ENCODE measurements at places on chromosomes 13 and 19. TPM values are rescaled to one million over a fixed set of nuclear protein-coding genes. Genes with fewer than 3 reads are reported as not detected.

KIR2DL4 gene
- not detected for total RNA-seq

DNA sequence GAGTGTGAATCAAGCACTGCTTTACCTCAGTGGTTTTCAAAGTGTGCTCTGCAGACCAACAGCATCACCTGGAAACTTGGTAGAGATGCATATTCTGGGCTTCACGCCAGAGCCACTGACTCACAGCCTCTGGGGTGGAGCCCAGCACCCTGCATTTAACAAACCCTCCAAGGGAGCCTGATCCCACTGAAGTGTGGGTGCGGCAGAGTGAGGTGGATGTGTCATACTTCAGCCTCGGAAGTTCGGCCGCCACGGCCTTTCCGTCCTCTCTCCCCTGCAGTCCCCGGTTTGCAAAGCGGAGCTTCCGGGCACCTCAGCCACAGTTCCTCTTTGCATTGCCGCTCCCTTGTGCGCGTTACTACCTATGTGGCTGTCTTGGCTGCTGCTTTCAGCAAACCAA is 33.3 kb upstream of the MICU2 start:
- peak; percentile 86 for DNase-seq
- no peaks in the 10 kb centered on the region for H3K36me3 ChIP-seq
- no peaks in the 10 kb centered on the region for H3K27me3 ChIP-seq
- no peaks in the 10 kb centered on the region for H3K4me1 ChIP-seq

ALOX5AP gene
- 7.9 TPM for total RNA-seq

DNA sequence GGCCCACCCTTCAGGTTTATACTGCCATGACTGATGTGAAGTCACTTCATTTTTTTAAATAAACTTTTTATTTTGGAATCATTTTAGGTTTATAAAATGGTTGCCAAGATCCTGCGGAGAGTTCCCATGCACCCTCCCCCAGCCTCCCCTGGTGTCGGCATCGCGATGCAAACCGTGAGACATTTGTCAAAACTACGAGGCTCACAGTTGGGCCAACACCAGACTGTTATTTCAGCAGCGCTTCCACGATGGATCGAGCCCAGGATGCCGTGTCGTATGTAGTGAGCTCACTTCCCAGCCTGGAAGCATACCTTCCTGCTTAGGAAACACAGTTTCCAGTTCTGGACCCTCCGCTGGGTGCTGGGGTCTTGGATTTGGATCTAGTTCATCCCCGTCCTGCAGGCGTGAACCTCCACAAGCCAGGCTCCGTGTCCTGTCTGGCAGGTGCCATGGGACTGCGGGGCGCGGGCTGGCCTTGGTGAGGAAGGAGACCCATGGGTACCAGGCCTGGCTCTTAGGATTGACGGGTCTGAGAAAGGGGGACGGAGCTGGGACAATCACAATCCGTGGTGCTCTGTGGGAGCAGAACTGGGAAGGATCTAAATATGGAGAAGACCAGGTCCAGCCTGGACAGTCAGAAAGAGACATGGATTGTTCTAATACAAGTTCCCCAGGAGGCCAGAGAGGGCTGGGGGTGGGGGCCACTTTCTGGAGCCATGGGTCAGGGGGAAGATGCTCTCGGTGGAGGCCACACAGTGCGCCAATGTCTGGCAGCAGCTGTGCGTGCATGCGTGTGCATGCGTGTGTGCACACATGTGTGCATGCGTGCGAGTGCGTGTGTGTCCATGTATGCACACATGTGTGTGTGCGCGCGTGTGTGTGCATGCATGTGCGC is 2.4 kb upstream of the SBK2 start:
- no peaks in the 10 kb centered on the region for H3K36me3 ChIP-seq
- H3K4me1 ChIP-seq = no peaks in the 10 kb centered on the region
- DNase-seq = no peak
- H3K4me3 ChIP-seq = no peak overlapping the region
- H3K27me3 ChIP-seq = no peaks in the 10 kb centered on the region

GRCh38 chr13:51240958-51241357 is 18.8 kb downstream of the FAM124A start:
- no peaks in the 10 kb centered on the region for H3K27me3 ChIP-seq
- H3K4me3 ChIP-seq = no peak overlapping the region
- H3K4me1 ChIP-seq = no peaks in the 10 kb centered on the region
- H3K27ac ChIP-seq = peak overlapping the region; percentile 49
- no peak for DNase-seq

DNA sequence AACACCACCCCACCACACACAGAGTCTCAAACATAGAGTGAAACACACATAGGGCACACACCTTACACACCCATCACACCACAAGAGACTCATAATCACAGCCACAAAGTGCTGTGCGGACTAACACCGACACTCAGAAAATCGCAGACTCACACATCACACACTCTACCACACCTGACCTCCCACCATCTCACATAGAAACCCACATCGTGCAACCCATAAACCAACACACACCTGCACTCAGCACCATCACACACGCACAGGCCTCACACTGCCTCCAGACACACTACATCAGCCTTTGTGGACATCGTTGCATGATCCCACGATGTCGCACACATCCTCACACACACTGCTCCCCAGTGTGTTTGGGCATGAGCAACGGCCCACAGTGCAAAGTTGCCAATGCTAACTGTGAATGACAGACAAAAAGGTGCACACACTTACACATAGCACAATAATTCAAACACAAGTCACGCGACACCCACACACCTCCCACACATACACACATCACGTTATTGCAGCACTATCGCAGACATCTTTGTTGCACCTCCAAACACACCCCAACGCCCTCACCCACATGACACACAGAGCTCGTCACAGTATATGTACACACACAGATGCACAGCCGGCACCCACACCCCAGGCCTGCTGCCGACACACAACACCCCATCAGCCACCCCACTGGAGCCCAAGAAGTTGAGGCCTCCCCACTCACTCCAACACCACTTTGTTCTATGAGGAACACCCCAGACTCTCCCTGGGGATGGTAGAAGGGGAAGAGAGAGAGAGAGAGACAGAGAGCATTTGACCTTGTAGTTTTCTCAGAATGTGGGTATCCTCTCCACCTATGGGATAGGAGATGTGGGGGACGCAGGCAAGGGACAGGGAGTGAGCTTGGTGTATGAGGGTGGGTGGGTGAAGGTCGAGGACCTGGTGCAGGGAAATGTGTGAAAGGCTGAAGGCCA is 1.2 kb upstream of the ATP1A3 start:
- no peak overlapping the region for H3K27ac ChIP-seq
- no peak for DNase-seq
- H3K4me3 ChIP-seq = no peak overlapping the region
- H3K36me3 ChIP-seq = no peaks in the 10 kb centered on the region
- H3K27me3 ChIP-seq = no peaks in the 10 kb centered on the region
- no peaks in the 10 kb centered on the region for H3K4me1 ChIP-seq

GRCh38 chr19:46181388-46181779 is 33.3 kb downstream of the IGFL2 start:
- H3K4me3 ChIP-seq = no peak overlapping the region
- H3K4me1 ChIP-seq = no peaks in the 10 kb centered on the region
- H3K36me3 ChIP-seq = no peaks in the 10 kb centered on the region
- DNase-seq = no peak
